ENCODE measurements at places on chromosomes 3 and 15.

GRCh38 chr3:178950676-178951075 lies 120.9 kb downstream of the ZMAT3 start:
- DNase-seq: no peak

DNA sequence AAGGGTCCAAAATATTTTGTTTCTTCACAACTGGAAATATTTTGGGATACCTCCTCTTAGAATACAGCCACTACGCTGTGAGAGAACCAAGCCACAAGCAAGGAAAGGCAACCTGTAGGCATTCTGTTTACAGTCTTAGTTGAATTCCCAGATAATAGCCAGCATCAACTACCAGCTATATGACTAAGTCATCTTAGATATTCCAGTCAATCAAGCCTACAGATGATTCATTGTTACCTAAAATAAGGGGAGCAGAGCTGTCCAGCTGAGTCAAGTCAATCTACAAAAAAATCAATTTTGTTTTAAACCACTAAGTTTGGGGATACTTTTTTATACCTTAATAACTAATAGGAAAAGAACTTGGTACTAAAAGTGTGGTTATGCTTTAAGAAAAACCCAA lies 526.4 kb upstream of the DPPA4 start:
- no peak for DNase-seq

GRCh38 chr15:56804938-56805337 lies 71.6 kb upstream of the ZNF280D start:
- no peak for DNase-seq

- peak; percentile 12 for DNase-seq
These were observed 1.1 kb downstream of the RAF1 start for GRCh38 chr3:12662593-12663400.

GRCh38 chr15:86885616-86886015 lies 805.9 kb downstream of the AGBL1 start:
- no peak for DNase-seq

DNA sequence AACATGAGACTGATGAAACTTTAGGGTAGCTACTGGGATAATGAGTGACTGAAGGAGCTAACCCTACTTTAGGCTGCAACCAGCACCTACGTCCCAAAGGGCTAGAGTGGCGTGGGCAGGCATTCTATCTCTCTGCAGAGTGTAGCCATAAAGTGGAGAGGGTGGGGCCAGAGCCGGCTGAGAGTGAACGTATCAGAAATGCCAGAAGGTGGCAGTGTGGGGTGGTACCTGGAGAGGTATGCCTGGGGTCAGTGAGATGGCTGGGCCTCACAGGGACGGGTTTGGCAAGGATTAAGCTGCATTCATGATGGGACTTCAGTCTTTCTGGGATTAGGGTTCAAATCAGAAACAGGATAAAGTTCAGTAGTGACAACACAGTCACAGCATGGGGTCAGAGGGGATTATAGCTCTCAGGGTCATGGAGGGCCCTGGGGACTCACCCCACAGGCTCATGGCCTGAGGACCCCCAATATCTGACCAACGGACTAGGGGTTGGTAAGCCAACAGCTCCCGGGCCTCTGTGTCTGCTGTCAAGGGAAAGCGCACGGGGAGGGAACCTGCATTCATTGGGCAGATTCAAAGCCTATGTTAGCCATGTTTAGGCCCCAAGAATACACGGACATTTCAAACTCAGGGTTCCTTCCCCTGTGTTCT lies 86.5 kb upstream of the FOXB1 start:
- peak; percentile 28 for DNase-seq

- no peak for DNase-seq
These were observed 21.0 kb upstream of the NFKBIZ start for GRCh38 chr3:101828276-101828675.

DNA sequence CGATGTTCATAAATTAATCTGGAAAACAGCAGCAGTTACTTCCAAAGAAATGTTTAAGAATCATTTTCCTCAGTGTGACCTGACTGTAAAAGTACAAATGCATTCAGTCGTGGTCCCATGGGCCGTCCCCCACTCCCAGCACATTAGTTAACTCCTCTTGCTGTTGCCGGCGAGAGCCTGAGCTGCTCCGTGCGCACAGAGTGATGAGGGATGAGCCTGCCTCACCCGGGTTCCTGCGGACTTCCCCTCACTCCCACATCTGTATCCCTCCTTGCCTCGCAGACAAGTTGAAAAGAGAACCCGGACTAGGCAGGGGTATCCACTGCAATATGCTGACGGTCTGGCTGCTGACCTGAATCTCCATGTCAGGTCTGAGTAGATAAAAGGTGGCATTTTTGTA lies 861.7 kb upstream of the NR2F2 start:
- no peak for DNase-seq

DNA sequence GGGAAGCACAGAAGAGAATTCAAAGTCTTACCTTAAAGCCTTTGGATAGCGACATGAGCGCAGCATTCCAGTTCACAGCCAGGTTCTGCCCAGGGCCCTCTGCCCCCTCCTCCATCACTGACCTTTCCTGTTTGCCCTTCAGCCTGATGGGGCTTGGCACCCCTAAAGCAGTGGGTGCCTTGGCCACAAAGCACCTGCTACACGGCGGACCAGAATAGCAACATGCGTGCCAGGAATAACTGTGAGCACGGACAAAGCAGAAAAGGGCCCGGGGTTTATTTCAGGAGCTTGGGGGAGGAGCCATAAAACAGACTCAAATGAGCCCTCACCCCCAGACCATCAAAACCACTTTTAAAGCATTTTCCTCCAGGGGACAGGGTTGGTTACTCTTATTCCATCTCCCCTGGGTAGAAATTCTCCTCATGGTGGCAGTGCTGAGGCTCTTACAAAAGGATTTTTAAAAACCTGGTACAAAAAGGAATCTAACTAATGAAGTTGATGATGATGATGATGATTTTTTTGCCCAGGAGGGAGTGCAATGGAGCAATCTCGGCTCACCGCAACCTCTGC lies 135.4 kb downstream of the KLF13 start:
- no peak for DNase-seq

DNA sequence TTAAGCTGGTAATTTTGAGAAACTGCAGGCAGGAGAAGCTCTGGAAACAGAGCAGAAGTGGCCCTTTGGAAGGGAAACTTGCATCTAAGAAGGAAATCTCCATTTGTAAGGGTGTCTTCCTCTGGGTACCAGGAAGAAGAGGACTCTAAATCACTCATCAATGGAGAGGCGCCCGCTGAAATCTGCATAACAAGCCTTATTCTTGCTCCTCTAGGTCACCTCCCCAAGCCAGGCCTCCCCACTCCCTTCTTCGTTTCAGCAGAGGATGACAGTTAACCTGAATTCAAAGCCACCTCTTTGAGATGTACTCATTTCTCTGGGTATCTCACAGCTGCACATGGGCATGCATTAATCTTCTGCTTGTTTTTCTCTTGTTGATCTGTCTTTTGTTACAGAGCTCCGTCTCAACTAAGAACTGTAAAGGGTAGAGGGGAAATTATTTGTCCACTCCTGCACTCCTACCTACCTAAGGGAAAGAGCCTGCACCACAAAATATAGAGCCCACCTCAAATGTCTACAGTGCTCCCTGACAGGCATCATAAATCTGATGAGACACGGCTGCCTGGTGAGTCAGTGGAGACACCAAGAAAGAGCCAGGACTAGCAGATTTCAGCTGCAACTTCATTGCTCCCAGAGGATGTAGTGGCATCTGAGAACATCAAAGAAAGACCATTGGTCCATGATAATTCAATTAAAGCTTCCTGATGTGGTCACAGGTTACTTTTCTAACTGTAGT lies 51.5 kb downstream of the GABRB3 start:
- no peak for DNase-seq

- DNase-seq: no peak
These were observed 13.5 kb downstream of the TIGIT start for GRCh38 chr3:114307222-114307830.

DNA sequence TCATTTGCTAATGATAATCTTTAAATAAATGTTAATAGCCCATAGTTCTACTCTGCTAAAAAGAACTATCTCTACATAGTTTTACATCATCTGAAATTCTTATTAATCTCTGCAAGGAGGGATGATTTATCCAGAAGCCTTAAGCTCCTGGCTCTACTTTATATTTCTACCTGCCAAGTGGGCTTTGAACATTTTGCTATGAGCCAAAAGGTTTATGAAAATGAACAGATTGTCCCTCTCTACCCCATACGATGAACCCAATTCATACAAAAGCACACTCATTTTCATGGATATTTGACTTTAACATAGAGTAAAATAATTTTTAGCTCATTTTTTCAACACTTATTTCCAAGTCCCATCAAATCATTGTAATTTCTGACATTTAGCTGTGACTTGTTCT lies 611.0 kb downstream of the NSUN3 start:
- DNase-seq: no peak

GRCh38 chr3:171978390-171978789 lies 61.0 kb upstream of the FNDC3B start:
- no peak for DNase-seq

DNA sequence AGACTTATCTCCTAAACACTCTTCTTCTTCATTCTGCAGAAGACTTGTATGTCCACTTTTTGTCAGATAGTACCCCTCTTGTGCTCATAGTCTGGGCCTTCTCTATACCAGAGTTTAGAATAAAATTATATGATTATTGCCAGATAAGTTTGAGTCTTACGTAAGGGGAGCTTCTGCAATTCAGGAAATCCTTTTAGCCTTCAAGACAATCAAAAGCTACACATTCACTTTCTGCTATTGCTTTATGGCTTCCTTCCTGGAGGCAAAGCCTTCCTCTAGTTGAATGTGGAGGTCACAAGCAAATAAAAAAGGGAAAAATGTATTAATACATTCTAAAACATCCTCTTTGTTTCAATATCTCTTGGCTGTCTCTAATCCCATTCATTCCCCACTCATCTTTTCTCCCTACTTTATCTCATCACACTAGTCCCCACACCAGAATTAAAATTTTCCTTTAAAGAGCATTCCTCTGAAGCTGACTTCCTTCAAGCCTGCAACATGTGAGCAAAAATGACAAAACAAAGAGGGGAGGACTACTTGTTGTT lies 186.8 kb downstream of the CPNE4 start:
- no peak for DNase-seq

GRCh38 chr15:72786676-72787345 lies 3.3 kb upstream of the ADPGK start:
- no peak for DNase-seq

All from T-helper 17 cell (primary cell).